ENCODE measurements at places on chromosomes 5 and 9.

DNA sequence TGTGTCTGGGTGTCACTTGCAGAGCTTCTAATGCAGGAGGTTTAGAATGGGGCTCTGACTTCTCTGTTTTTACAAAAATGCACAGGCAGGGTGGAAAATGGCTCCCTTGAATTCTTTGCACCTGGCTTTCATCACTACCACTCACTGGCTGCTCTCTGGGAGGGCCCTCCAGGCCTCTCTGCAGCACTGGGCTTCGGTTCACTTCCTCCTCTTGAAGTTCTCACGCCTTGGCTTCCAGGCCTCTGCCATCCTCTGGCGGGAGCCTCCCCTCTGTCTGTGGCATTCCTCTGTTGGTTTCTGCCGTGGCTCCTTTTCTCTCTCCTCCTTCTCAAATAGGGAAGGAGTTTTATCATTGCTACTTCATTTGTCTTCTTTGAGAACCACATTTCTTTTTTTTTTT lies 2.8 kb upstream of the PRLR start:
- DNase-seq, result no peak

GRCh38 chr5:69450116-69450515 lies 35.2 kb downstream of the MARVELD2 start:
- DNase-seq, result peak; percentile 86

DNA sequence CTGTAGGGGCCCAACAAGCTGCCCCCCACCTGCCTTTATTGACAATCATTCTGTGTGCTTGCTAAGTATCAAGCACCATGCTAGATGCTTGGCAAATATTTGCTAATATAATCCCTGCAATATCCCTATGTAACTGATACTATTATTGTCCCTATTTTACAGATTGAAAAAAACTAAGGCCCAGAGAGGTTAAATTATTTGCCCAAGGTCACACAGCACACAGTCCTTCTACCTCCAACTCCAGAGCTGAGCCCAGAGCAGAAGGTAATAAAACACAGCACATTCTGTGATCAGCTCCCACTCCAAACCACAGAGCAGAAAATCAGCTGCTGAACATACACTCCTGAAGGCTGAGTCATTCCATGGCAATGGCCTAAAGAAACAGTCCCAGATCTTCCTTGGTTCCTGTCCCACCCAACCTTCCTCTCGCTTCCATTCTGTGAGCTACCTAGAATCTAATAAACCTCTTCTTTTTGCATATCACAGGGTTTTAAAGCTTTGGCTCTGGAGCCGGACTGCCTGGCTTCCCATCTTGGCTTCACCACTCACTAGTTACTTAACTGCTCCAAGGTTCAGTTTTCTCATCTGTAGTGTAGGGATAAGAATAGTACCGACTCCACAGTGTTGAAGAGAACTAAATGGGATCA lies 66.7 kb upstream of the ADRA1B start:
- peak; percentile 81 for DNase-seq

- DNase-seq, result peak; percentile 92
Observed at GRCh38 chr5:142325725-142326479, 1.1 kb upstream of the SPRY4 start.

DNA sequence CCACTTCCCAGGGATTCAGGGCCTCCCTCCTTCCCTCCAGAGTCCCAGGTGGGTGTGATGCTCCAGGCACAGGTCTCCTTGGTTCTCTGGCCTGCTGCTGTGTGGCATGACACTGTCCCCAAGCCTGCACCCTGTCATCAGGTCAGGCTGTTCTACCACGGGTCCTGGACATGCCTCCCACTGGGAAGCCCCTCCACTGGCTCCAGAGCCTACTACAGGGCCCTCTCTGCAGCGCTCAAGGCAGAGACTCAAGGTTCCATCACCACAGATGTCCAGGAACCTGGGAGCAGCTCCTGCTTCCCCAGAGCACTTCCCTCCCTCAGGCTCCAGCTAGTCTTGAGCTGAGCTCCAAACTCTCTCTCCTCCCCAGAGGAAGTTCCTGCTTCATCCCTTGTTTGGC lies 237.3 kb downstream of the PBX3 start:
- no peak for DNase-seq

DNA sequence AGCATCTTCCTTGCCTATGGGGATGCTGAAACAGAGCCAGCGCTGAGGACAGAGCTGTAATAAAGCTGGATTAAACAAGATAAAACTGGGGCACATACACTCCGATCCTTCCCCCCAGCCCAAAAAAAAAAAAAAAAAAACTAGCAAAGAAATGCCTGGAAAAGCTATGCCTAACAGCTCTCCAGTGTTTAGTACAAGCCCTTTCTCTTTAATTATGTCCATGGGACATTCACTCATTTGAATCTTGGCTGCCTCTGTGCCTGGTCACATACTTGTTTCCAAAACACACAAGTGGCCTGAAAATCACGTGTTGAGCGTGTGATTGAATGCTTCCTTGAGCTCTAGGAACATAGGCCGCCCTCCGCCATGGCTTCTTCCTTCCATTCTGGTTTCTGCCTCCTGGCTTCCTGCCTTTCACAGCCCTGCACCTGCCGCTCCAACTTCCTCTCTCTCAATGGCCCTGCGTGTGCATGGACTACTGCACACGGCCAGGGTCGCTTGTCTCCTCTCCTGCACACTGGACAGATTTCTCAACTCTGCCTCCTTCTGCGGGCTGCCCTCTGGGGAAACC lies 111.0 kb upstream of the RETREG1 start:
- no peak for DNase-seq

DNA sequence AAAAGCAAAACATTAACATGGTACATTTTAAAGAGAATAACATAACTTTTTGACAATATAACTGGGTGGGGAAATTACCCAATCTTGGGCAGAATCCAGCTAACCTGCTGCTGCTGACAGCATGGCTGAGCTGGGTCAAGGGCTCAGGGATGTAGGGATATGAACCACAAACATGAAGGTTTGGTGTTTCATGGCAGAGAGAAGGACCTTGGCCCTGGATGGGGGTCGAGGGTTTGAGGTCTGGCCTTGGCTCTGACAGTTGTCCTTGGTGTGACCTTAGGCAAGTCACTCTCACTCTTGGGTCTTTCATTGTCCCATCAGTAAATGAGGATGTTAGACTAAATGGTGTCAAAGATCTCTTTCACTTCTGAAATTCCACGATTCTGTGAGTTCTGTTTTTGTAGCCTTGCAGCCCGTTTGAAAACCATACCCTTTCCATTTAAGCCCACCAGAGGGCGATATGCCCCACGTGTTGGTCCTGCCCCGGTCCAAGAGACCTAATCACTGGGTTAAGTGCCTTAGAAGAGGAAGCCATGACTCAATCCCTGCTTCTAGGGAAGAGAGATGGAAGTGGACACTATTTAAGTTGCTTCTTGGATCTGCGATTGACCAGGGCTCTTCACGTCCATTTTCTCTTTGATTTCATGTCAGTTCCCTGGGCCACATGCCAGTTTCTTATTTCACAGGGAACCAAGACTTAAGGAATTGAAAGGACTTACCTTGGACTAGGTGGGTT lies 56.8 kb upstream of the TEX48 start:
- DNase-seq, result peak; percentile 83
